MCF 10A (cell line): ENCODE measurements at places on chromosomes 2 and 18.
A peak's percentile ranks its signal among the peaks of the same experiment; 100 is the strongest.

DNA sequence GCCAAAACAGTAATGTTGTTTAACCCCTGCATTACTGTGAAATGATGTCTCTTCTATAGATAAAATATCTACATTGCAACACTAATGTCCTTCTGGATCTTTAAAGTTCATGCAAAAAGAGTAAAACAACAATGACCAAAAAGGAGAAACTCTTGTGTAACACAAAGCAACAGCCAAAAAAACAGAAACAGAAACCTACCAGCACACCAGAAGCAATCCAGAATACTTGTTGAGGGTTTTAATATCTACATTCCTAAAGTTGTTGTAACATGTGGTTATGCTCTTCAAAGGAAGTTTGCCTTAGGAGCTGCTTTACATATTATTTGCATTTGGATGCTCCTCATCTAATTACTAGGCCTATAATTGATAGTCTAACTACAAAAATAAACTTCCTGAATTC, 157.2 kb downstream of the BABAM2 start:
- DNase-seq: peak; percentile 44

DNA sequence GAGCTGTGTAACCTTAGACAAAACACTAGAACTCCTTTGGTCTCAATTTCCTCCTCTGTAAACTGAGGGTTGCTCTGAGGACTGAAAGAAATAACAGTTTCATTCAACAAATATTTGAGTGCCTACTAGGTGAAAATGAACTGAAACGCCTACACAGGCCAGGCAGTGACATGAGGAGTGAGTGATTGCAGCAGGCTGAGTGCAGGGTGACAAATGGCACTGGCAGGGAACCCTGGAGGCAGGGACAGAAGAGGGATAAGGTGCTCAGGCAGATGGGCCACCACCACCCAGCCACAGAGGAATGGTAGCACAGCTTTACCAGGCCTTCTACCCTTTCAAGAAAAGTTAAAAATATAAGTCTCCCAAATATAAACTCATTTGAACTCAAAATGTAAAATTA, 11.5 kb upstream of the RNU4ATAC start:
- no peak for DNase-seq

DNA sequence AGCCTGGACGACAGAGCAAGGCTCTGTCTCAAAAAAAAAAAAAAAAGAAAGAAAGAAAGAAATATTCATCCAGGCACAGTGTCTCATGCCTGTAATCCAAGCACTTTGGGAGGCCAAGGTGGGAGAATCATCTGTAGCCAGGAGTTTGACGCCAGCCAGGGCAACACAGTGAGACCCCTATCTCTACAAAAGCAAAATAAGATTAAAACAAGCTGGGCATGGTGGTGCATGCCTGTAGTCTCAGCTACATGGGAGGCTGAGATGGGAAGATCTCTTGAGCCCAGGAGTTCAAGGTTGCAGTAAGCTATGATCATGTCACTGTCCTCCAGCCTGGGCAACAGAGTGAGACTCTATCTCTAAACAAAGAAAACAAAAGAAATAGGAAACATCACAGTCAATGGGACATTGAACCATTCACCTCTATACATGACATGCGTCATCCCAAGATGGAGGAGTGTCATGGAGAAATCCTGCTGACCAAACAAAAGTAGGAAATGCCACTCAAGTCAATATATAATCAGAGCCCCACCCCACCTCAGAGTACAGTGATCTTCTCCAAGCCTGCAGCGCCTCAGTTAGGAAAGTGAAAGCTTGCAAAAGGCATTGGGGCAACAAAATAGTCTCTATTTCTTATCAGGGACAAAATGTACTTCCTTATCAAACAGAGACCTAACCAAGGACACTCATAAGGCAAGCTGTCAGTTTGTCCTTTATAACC, 9.8 kb downstream of the FEV start:
- DNase-seq: no peak

- no peak for DNase-seq
Measured at GRCh38 chr2:219003267-219003634, 10.0 kb upstream of the CRYBA2 start.

DNA sequence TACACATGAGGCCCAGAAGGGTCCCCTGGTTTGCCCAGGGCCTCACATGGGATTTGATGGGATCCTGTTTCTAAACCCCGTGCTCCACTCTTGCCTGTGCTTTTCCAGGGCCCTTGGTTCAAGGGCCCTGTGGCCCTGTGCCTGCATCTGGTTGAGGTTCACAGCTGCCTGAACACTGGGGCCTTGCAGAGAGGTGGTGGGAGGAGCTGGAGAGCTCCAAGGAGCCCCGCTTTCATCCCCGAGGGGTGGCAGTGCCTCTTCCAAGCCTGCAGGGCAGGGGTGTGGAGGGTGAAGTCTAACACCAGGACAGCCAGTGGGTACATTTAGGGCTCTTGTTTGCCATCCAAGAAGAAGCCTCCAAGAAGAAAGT, 82.3 kb downstream of the GLI2 start:
- no peak for DNase-seq

GRCh38 chr2:98715812-98716451, 15.0 kb downstream of the MGAT4A start:
- DNase-seq: no peak
